Testis (tissue), 5 donors: ENCODE measurements at places on chromosomes 7 and 10.
A peak's percentile ranks its signal among the peaks of the same experiment; 100 is the strongest.

DNA sequence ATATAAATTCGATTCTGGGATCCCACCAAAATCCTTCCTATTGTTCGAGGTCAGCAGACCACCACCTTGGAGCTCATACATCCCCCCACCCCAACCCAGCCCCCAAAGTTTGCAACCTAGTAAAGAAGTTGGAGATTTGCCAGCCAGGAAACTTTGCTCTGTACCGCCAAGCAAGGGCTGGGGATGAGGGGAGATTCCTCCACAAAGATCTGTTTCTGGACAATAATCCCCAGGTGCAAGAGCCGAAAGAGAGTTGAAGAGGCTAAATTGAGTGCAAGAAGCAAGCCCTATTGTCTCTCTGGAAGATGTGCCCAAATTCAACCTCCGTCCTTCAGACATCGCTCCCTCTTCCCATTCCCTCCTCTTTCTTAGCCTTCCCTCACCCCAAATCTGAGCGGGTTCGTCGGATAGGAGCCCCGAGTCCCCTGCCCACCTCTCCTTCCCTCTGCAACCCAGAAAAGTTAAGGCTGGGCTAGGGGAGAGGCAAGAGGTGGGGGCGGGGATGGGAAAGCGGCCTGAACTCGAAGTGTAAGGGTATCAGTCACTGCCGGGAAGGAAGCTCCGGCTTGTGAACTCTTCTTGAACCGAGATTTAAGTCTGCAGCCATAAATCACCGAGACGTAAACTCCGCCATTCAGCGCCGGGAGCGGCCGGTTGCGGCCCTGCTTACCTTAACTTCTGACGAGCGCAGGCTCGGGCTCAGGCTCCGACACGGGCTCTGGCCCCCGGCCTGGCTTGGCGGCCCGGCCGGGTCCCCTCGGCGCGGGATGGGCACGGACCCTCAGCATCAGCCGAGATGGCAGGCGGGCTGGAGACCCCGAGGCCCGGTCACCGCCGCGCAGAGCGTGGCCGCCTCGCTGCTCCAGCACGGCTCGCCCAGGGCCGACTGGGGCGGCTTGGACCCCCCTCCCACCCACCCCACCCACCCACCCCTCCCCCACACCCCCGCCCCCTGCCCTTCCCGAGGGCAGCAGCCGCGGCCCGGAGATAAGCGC lies 10.8 kb upstream of the HOXA2 start:
- no peak for DNase-seq

- DNase-seq: no peak
Observed at GRCh38 chr7:67856046-67856445, 859.4 kb downstream of the TYW1 start.

DNA sequence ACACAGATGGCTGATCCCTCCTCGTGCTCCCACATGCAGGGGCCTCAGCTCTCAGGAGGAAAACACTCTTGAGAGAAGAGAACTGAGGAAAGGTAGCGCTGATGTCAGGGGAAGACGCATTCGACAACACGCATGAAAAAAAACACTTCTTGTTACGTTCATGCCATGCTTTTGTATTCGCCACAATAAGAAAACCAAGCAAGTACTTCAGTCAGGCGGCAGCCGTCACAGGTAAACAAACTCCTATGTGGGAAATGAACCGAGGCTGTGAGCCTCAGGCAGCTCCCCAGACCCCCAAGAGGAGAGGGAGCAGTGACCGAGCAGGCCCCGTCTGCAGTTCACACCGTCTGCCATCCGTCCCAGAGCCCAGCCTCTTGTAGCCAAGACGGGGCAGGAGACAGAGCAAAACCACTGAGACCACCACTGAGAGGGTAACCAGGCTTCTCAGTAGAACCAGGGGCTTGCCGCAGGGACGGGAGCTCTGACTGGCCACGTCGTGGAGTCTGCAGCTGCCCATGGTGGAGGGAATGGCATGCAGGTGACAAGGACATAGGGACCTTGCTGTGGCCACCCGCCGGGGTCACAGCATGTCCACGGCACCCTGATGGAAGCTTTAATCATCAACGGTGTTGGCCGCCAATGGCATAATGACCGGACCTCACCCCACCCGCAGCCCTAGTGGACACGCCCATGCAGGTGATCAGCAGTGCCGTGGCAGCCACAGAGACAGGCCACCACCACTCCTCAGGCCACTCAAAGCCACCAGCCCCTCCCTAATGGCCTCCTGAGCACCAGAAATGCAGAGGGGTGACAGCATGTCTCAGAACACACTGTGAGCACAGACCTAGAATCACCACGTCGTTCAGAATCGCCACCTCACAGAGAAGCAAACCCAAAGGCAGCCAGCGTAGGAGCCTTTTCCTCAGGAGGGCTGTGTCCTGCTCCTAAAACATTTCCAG lies 304.3 kb downstream of the PTPRN2 start:
- DNase-seq: no peak

DNA sequence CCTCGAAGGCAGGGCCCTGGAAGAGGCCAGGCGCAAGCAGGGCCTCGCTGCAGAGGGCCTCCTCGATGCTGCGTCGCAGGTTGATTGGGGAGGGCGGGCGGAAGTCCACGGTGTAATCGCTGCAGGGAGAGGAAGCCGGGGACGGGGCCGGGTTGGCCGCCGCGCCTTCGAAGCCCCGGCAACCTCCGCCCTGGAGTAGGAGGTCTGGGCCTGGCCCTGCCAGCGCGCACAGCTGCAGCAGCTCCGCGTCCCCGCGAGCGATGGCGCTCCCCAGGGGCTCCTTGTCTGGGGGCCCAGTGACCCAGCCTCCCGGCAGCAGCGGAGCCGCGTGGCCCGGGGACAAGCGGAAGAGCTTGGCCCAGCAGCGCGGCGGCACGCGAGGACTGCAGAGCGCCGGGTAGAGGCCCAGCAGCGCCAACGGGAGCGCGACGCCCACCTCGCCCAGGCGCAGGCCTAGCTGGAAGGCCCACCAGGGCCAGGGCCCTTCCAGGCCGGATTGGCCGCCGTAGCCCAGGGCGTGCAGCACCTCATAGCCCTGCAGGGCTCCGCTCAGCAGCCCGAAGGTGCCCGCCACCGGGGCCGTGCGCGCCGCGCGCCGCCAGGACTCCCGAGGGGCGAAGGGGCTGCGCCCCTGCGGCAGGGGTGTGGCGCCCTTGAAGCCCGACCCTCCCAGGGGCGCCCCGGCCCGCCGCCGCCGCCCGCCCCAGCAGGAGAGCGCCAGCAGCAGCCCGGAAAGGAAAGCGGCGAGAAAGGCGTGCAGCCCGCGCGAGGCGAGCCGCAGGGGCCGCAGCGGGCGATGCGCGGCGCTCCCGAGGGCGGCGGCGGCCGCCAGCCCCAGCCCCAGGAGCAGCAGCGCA lies 7.8 kb upstream of the RBM28 start:
- DNase-seq: no peak

GRCh38 chr7:23014681-23015080 lies 751 bp upstream of the HYCC1 start:
- no peak for DNase-seq

GRCh38 chr10:130453036-130453720 lies 317.0 kb downstream of the GLRX3 start:
- peak; percentile 7 for DNase-seq

DNA sequence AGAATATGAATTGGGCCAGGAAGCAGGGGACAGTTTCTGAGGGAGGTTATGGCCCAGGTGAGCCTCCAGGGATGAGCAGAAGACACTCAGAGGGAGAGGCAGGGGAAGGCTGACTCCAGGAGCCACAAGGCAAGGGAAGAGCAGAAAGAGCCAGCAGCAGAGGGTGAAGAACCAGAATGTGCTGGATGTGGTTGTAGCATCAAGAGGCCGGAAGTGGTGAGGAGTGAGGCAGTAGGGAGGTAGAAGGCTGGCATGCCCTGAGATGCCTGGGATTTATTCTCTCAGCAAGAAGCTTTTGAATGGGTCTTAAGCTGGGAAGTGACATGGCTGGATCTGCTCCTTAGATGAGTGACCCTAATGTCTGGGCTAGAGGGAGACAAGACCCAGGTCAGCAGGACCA lies 311.7 kb downstream of the DOCK4 start:
- no peak for DNase-seq

- no peak for DNase-seq
Observed at GRCh38 chr10:5282137-5282536, 82.6 kb upstream of the UCN3 start.

DNA sequence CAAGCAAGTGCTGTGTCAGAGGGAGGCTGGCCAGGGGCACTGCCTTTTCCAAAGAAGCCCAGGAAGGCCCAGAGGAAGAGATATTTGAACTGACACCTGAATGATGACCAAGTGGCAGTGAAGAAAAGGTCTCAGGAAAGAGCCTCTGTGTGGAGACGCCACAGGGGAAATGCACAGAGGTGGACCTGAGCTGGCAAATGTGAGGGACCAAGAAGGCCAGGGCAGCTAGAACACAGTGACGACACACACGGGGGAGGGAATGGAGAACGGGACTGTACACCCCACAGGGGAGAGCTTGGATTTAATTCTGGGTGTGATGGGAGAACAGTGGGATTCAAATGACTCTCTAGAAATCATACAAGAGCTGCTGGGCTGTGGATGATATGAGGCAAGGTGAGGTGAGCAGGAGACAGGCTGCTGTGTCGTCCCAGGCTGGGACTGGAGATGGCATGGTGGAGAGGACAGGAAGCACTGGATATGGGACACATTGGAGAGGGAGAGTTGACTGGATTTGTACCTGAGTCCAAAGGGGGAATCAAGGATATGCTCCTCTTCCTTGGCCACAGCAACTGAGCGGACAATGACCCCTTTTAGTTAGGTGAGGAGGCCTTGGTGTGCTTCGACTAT lies 84.2 kb upstream of the DDC start:
- DNase-seq: no peak
